Activated T-cell treated with anti-CD3 and anti-CD28 coated beads for 24 hours (primary cell): ENCODE measurements at places on chromosomes 3 and 15.

GRCh38 chr3:51799879-51800749, 21.1 kb upstream of the IQCF6 start:
- DNase-seq = peak; percentile 8

- no peak for DNase-seq
Observed at GRCh38 chr3:36666166-36666565, 98.2 kb downstream of the DCLK3 start.

DNA sequence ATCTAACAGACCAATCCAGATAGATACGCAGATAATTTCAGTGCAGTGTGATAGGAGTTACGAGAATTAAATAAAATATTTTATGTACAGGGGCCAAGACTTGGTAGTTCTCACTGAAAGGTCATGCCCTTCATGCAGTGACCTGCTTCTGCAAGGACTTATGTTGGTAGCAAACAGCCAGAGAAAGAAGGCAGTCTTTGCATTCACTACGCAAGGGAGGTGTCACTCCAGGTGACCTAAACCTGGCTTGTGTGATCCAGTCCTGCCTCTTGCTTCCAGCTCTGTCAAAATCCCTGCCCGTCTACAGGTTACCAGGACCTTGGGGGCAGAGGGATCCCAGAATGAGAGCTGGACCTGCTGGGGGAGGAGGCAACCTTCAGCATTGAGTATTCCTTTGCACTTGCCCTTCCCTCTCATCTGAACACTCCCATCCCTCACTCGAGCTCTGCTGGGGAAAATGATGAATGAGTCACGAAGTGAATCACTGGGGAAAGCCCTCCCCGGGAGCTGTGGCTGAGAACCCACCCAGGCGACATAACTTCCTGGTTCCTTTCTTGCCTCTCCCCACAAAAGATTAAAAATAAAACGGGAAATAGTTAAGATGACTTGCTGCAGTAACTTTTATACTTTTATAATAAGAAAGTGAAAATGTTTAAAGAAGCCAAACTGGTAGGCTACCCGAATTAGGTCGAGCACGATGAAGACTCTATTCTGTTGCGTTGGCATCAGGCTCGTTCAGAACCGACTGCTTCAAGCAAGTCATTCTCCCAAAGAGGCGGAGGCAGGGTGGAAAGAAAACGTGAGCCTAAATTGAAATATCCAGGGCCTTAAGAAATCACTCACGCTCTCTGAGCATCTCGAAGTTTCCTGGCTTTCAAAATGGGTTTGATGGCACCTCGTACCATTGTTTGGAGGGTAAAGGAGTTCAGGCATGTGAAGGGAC, 216.1 kb downstream of the SLCO3A1 start:
- peak; percentile 55 for DNase-seq

DNA sequence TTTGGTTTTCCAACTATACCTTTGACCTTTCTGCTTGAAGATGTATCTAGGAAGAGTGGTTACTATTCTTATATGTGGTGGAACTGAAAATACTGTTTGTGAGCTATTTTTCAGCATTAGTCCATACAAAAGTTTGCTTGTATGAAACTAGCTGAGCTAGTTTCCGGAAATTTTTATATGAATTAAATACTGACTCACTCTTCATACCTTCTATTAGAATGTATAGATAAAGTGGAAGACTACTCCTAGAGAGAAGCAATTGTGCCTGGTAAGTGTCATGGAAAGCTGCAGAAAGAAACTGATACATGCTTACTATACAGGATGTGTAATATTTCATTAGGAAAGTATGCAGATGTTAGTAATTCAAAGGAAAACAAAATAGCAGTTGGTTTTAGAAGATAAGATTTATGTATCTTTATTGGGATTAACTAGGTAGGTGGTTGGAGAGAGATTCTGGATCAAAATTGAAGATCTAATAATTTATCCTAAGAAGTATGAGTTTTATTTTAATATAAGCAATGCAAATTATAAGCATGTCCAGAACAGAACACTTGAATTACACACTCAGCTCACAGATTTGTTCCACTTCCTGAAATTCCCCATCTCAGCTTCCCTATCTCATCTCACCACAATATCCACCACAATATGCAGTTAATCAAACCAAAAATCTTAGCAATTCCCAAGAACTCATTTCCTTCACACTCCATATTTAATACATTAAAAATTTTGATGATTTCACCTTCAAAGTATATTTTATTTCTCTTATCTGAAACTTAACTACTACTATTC, 82.8 kb downstream of the BCHE start:
- no peak for DNase-seq

- peak; percentile 47 for DNase-seq
Observed at GRCh38 chr3:45064512-45065372, 38.6 kb downstream of the CLEC3B start.

DNA sequence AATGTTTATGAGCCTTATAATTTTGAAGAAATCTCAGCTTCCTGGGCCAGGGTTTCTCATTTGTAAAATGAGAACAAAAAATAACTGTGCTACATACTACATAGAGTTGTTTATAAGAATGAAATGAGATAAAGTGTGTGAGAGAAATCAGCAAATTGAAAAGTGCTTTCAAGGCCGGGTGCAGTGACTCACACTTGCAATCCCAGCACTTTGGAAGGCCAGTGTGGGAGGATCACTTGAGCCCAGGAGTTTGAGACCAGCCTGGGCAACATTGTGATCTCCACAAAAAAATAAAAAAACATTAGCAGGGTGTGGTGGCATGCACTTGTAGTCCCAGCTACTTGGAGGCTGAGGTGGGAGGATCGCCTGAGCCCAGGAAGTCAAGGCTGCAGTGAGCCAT, 22.4 kb downstream of the FOXB1 start:
- DNase-seq = no peak

- DNase-seq = no peak
Observed at GRCh38 chr3:192933779-192934460, 16.3 kb upstream of the MB21D2 start.

DNA sequence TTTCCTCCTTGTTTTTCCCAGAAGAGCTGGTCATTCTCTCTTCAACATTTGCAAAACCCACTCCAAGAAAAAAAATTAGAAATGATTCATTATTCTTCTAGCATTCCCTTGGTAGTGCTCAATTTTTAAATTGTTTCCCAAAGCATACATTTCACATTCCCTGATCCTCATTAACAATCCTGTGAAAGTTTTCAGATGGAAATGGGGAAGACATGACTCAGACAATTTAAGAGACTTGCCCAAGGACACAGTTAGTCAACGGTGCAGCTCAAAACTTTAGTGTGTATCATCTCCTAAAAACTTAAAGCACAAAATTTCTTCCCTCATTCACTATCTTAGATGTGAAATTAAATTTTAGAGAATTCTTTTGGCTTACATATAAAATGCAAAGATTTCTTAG, 17.1 kb upstream of the ABI3BP start:
- DNase-seq = no peak
